T-cell (primary cell): ENCODE measurements at places on chromosomes 3 and 15. TPM values are rescaled to one million over a fixed set of nuclear protein-coding genes. Genes with fewer than 3 reads are reported as not detected.

GRCh38 chr3:36379872-36380220 is 458 bp upstream of the STAC start:
- DNase-seq: no peak

GRCh38 chr3:160052385-160053047 is 63.9 kb downstream of the IL12A start:
- DNase-seq: no peak

Gene EDEM1
- total RNA-seq: 92.6 TPM

DNA sequence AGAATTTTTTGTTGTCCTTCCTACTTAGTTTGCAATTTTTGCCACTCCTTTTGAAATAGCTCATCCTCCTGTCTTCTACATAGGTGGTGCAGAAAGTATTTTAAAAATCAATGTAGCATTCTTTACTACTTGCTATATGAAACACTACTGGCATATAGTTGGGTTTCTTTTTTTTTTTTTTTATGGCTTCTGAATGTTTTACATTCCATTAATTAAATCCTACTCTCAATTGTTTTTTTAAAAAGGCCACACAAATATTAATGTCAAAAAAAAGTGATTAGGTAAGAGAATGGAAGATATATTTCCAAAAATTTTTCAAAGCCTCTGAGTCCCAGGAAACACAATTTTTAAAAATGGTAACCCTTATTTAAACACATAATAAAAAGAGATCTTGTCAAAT is 262.6 kb downstream of the MAGI1 start:
- no peak for DNase-seq

DNA sequence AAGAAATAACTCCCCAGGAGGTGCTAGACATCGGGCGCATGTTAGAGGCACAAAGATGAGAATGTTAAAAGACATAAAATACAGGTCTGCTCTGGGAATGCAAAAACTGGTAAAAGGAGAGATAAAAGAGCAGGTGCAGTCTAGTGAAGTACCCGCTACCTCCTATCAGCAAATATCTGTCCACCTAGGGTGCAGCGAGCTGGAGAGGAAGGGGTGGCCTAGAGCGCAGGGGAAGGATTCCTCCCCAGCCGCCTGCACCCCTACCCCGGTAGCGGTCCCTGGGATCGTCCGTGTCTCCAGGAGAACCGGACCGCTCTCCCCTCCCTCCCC is 237 bp upstream of the ZNF662 start:
- DNase-seq: no peak

- peak; percentile 74 for DNase-seq
Observed at GRCh38 chr3:129249284-129250065, at the start of gene COPG1. COPG1 (plus strand) TSS chr3:129249606; CDS start chr3:129249710, 104 bp downstream.

GRCh38 chr3:40387895-40388254 is 891 bp downstream of the ENTPD3 start:
- DNase-seq: no peak

DNA sequence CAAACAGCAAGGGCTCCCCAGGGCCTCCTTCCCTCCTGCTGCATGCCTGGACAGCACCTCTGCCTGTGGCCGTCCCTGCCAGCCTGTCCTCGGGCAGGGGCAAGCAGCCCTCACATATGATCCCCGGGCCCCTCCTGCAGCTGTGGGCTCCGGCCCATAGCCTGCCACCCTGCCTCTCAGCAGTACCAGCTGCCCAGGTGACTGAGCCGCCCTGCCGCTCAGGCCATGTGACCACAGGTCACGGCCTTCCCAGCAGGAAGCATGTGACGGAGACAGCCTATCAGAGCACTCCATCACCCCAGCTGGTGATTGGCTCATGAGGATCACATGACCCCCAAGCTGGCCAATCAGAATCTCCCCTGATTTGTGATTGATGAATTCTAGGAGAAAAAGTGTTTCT is 23.9 kb downstream of the ALDH1L1 start:
- no peak for DNase-seq

DNA sequence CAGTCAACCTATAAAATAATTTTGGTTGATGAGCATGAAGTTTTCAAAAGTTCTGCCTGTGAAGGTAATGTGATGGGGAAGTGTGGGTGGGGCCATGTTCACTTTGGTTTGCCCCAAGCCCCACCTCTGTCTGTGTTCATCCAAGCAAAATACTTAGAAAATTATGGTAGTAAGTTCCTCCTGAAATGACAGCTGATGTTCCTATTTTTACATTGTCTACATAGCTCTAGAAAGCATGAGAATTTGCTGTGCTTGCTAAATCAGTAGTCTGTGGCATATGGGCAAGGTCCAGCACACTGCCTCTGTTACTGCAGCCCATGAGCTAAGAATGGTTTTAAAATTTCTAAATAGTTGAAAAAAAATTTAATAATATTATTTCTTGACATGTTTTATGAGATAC is 21.9 kb upstream of the CP start:
- DNase-seq: no peak

DNA sequence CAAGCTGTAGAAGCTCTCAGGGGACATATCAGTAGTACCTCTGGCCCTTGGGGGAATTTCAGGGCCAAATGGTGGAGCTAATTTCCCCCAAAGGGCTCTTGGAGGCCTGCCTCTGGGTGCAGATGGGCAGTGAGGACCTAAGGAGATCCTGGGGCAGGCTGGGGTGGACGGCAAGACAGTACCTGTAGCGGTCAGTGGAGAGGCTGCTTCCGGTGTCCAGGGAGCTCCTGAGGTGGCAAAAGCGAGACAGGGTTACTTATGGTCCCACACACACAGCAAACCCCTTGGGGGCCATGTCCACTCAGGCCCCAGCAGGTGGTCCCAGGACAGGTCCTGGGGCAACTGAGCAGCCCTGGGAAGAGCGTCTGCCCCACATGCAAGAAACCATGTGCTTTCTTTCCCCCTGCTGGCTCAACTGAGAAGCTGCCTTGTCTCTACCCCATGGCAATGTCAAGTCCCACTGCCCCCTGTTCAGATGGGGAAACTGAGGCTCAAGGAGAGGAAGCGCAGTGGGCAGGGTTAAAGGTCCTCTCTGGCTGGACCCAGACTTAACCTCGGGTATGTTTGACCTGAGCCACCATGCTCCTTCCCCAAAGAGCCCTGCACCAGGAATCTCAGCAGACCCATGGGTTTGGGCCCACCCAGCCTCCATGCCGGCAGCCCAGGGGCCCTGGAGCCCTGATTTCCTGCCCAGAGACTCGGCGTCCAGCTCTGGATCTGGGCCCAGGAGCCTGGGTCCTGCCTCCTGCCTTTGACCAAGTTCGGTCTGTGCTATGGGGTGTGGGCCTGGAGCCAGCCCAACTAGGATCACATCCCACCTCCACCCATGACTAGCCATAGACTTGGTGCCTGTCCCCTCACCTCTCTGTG is 25.7 kb downstream of the IQSEC1 start:
- no peak for DNase-seq

DNA sequence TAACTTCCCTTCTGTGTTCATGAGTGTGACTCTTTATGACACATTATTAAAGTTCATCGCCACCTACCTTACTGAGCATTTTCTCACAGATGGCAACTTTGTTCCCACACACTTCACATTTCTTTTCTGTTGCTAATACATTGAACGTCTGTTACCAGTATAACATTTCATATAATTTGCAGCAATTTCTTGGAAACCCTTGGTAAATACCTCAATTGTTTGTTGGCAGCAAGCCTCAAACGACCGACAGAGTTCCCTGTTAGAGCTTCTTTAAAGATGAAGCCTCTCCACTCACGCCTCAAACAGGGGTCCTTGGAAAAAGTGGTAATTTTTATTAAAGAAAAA is 3.2 kb upstream of the CHSY1 start:
- DNase-seq: no peak

Gene GP9
- total RNA-seq: not detected

DNA sequence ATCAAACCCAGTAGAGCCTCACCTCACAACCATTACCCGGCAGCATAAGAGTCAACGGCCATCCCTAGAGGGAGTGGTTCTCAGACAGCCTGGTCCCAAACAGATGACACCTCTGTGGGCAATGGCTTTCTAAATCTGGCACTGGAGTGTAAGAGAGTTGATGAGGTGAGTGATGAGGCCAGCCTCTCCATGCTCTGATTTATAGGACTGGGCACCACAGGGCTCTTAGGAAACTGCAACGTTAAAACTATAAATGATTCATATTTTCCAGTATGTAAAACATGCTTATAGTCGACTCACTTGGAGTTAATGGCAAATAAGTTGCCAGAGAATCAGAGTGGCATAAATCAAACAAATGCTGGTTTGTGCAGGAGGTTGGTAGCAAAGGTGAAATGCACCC is 187.7 kb downstream of the GREM1 start:
- DNase-seq: no peak

DNA sequence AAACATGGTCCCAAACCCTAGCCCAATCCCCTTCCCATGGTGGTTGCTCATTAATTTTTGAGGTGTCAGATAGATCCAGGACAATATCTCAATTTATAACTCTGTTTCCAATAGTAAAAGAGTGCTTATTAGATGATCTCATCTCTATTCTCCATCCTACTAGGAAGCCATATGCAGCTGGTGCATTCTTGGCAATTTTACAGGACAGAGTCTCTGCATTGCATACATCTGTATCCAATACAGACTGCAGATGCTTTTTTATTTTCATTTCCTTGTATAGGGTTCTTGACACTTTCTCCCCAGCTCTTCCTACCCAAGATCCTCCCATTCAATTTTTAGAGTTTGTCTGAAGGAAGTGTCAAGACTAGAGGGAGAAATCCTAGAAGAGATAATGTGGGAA is 194.8 kb upstream of the DPH6 start:
- DNase-seq: no peak

- DNase-seq: no peak
Observed at GRCh38 chr15:73694419-73694818, 10.2 kb downstream of the CD276 start.

- no peak for DNase-seq
Observed at GRCh38 chr3:138881233-138881632, 46.5 kb upstream of the PIK3CB start.

DNA sequence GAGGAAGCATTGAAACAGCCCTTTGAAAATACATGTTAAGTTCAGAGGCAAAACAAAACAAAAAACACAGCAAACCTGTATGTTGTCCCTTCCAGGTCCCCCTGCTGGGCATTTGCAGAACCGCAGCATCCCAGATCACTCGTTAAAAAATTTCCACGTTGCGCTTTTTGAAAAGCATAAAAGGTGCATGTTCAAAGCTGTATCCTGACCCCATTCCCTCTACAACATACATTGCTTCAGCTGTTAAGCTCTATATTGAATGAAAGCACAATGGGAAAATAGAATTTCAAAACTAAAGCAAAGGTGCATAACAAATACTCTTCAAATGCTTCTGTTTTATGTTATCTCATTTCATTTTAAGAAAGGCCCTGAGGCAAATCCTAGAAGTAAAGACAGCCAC is 328.3 kb downstream of the THSD4 start:
- DNase-seq: no peak

DNA sequence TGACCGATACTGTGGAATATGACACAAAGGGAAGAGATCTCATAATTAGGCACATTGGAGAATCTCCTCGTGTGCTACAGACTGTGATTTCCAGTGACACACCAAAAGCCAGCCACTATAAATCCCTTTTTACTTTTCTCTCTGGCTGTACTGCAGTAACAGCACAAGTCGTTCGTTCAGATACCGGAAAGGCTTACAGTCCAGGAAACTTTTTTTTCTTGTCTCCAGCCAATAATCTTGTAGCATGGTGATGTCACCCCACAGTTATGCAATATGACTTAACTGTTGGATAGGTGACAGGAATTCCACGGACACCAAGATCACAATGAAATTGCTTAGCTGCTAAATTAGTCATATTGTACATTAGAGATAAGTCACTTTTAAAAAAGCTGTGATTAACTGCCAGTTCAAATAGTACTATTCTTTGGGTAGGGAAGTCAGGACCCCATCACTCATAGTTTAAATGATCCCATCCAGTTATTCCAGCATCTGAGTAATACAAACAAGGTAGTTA is 36.3 kb upstream of the TSC22D2 start:
- DNase-seq: no peak

- no peak for DNase-seq
Observed at GRCh38 chr3:166351461-166351860, 514.2 kb upstream of the BCHE start.

GRCh38 chr3:46666453-46666845 is 27.0 kb downstream of the ALS2CL start:
- DNase-seq: no peak

DNA sequence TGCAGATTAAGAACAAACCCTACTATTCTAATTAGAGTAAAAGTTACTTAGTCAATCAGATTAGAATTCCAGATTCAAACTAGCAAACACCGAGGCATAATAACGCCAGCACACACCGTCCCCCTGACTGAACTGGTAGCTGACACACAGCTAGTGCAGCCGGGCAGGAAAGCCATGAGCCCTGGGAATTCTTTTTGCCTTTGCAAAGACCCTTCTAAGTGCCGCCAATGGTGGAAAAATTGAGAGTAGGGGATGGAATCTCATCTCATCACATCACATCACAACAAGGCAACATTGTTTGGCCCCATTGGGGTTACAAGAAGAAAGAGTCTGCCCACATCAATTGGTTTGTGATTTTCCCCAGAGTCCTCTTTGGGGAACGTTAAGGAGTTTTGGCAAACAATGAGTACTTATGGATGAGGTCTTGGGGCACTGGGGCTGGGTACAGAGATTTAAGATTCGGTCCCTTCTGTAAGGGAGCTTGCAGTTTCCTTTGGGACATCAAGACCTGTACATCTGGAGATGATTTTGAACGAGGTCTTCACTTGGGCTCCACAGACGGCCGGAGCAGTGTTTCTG is 120.4 kb upstream of the MEF2A start:
- DNase-seq: no peak

- no peak for DNase-seq
Observed at GRCh38 chr3:115662356-115662755, 39.0 kb downstream of the GAP43 start.

- DNase-seq: no peak
Observed at GRCh38 chr3:140576449-140576848, 101.4 kb upstream of the TRIM42 start.

DNA sequence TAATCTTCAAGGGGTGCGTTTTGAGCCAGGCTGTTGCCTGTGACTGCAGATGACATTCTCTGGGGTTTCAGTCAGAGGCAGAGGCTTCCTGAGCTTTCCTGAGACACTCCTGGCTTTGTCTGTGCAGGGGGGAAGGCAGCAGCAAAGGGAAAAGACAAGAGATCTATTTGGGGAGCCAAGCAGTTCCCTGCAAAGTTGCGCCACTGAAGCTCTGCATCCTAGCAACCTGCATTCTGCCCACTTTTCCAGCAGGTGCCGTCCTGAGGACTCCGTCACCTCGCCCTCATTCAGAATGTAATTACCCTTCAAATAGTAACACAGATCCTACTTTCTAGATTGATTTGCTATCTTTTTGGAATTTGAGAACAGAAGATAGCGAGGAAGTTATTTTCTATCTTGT is 1.9 kb upstream of the TMEM158 start:
- DNase-seq: no peak

DNA sequence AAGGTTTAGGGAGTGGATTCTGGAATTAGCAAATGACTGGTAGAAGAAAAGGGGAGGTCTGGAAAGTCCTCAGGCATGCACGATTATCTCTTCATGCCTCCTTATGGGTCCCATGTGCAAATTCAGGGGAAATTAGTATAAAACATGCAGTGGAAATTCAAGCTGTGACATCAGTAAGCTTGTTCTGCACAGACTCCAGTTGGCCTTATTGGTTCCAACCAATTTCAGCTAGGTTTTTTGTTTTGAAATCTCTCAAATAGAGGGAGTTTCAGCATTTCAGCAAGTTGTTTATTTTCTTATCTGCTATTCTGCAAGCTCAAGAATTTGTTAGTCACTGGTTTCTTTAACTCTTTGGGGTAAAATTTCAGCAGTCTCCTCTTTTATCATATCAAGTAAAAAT is 774 bp upstream of the TMCO5A start:
- DNase-seq: no peak

GRCh38 chr15:31147456-31147855 is 45.9 kb upstream of the TRPM1 start:
- DNase-seq: no peak
